CD4-positive, alpha-beta T cell treated with Interleukin-1 beta for 1 hour (primary cell): ENCODE measurements at places on chromosomes 12 and 14.

- peak; percentile 32 for DNase-seq
These were observed 973.3 kb upstream of the TMEM132C start for GRCh38 chr12:127293507-127294310.

- no peak for DNase-seq
These were observed 127.8 kb upstream of the PTPRQ start for GRCh38 chr12:80316222-80316621.

GRCh38 chr12:19461999-19462398, 22.7 kb downstream of the AEBP2 start:
- no peak for DNase-seq

- DNase-seq, result no peak
These were observed 67.2 kb upstream of the HMGA2 start for GRCh38 chr12:65756956-65757511.

GRCh38 chr12:49549735-49550692, 11.2 kb downstream of the KCNH3 start:
- DNase-seq, result no peak

DNA sequence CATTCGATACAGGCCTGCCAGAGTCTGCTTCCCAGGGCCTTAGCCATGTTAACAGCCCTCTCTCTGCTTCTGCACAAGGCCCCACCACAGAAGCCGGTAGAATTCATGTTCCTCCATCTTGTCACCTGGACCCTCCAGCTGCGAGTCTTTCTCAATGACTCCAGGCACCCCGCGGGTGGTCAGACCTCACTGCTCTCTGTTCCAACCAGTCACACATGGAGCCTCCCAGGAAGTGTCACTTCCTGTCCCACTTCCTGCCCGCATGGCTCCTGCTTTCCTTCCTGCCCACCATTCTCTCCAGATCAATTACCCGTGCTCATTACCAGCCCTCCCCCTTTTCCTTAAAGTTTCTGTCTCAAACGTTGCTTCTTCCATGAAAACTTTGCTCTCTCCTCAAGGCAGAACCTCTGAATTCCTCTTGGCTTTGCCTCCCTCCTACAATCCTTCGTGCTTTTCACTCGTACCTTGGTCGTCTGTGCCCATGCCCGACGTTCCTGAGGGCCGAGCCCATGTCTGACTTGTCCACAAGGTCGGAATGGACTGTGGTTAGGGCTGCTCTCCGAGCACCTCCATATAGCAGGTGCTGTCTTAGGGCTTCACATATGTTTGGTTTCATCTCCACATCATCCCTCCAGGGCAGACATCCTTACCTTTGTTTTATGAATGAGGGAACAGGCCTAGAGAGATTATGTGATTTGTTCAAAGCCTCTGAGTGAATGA, 172.1 kb downstream of the TSPAN9 start:
- DNase-seq, result no peak

DNA sequence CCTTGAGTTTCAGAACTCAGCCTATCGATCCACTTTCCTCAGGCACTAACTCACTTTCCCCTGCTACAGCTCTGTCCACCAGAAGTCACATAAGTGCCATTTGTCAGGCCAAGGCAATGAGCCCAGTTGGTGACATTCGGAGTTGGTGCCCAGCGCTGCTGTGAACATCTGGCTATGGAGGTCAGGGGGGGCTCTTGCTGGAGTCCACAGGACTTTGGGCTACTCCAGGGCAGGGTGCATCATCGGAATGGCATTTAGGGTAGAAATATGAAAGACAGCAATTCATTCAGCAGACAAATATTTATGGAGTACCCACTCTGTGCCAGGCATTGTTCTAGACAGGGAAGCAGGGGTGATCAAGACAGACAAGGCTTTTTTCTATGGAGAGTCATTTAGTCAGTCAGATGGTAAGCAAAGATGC, 1.5 kb upstream of the PPP1CC start:
- DNase-seq, result no peak
